ENCODE measurements at places on chromosomes 4 and X.

GRCh38 chr4:156958276-156959074, 13.1 kb downstream of the PDGFC start:
- DNase-seq, result no peak

GRCh38 chrX:49179358-49179757, 6.8 kb downstream of the PRICKLE3 start:
- DNase-seq, result no peak

DNA sequence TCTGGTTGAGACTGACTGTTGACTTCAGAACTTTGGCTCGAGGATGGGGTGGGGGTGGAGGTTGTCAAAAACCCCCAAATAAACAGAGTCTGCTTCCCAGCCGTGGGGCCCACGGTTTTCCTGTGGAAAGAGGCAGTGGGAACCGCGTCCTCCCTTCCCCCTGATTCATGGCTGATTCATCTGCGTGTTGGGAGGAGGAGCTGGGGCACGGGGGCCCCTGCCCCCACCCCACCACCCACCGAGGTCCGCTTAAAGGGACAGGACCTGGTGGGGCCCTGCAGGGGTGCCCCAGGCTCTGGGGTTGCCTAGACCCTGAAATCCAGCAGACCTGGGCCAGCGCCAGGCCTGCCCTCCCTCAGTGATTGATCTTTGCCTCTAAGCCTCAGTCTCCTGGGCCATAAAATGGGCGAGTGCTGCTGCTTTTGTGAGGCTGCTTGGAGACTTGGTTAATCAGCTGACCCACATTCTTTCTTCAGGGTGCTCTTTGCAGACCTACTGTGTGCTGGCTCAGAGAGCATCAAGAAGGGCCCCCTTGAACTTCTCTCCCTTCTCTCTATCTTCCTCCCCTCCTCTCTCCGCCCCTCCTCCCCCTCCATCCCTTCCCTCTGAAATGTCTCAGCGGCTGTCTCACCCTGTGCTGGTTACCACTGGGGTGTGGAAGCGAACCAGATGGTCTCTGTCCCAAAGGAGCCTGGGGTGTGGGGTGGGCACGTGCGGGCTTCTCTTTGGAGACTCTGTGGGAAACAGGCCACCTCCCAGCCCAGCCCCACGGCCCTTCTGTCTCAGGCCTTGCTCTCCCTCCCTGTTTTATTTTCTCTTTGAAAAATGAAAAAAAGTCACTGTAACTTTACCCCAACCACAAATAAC, 9.1 kb downstream of the HTRA3 start:
- DNase-seq, result no peak

- no peak for DNase-seq
Observed at GRCh38 chrX:68571610-68572311, 72.9 kb downstream of the YIPF6 start.

GRCh38 chr4:145886871-145887240, 51.8 kb downstream of the ZNF827 start:
- DNase-seq, result no peak

- DNase-seq, result no peak
Observed at GRCh38 chr4:181416966-181417365, 826.2 kb upstream of the TENM3 start.

DNA sequence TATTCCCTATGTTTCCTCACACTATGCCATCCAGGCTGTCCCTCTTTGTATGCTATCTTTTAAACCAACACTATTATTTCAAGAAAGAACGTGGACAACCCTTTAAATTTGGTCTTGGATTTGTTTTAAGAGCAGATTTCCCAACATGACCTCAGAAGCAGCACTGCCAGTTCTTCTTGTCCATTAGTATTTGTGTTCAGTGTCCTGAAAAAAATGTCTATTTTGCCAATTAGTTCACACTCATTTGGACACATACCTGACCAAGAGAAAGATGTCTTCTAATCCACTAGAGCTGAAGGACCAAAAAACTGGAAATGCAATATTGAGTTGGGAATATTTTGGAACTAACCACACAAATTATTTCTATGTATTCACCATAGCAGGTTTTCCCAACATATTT, 223.2 kb upstream of the CNKSR2 start:
- no peak for DNase-seq

DNA sequence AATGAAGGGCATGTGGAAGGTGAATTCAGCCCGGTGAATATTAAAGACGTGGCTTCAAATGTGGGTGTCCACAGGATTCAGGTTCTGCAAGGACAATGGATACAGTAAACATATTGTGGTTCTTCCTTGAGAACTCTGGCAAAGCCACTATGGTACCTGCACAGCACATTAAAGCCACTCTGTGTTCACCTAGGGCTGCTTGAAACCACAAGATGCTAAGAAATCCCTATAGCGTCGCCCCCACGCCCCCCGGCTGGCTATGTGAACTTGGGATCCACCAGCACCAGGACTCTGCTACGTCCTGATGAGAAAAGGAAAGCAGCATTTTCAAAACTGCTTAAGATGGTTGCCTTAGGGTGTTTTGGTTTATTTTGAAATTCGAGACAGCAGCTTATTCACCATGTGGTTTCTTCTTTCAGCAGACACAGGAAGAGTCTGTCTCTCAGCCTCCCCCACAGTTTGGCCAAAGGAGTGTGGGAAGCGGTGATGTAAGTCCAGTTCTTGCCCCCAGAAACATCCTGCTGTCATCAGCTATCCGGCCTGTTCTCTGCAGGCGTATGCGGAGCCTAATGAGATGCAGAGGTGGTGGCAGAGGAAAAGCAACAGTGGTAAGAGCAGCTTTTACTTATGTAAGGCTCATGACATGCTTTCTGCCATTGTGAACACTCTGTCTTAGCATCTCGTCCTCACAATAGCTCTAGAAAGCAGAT, 111.5 kb downstream of the AFAP1 start:
- no peak for DNase-seq

GRCh38 chrX:413322-414201, 26.9 kb upstream of the PPP2R3B start:
- peak; percentile 75 for DNase-seq

DNA sequence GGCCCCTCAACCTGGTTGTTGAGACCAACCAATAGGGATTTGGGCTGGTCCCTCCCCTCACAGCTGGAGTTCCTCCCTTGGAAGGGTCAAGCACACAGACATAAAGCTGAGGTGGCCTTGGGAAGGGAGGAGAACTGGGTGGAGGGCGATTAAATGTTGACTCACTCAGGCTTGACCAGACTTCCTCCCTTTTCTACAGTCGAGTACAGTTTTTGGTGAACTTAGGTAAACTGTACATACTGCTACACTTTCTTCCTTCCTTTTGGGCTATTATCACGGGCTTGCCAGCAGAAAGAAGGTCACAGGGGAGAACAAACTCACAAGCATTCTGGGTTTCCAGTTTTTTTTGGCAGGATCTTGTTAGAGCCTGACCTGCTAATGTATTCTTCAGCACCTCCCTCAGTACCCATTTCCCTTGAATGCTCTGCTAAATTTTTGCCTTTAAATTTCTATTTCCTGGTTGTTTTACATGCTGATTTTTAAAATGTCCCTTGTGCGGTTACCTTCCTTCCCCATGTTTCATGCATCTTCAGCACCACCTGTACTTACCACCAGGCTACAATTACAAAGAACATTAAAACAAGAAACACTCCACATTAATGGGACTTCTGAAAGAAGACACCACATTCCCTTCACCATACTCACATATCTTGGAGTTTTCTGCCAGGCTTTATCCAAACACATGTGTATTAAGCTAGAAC, 135.2 kb upstream of the RASGEF1B start:
- no peak for DNase-seq

GRCh38 chr4:180564026-180564425, 1679.2 kb upstream of the TENM3 start:
- no peak for DNase-seq

DNA sequence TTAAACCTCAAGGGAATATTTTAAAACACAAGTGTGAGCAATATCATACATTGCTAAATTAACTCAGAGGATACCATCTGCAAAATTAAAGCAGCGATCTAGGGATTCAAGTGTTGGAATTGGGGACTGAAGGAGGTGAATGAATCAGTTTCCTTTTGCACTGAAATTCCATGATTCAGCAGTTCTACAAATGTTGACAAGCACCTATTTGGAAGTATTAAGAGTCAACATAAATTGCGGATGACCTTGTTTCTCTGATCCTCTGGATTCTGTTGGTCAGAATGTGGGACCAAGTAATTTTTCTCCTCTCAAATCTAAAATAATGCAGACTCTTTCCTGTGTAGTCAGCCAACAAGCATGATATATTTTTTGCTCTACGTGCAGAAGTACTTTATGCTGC, 78.8 kb downstream of the LDB2 start:
- DNase-seq, result no peak

DNA sequence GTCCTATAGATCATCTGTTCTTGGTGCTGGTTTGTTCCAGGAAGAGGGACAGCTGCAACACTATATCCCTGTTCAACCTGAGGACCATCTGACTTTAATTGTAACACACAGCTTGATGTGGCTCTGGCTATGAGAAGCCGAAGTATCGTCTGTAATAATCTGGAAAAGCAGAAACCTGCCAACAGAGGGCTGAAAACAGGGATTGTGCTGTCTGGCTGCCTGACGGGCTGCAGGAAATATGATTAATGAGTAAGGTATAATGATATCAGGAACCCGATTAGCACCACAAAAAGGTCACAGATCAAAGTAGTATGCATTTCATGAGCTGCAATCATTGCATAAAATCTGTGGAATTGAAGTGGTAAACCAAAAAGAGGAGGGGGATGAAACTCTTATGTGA, 170.4 kb upstream of the MAB21L2 start:
- no peak for DNase-seq

DNA sequence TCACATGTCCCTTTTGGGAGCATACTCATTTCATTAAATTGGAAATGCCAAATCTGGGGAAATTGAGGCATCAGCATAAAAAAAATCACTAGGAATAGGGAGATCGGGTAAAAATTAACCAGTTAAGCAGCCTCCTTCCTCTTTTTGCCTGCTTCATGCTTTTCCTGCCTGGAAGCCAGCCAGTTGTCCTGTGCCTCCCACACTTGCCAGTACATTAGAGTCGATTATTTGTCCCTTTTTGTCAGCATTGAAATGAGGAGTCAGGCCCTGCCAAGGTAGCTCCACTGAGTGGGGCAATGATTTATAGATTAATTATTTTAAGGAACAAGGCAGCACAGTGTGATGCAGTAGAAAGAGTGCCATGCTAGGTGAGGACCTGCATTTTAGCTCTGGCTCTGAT, 55.3 kb downstream of the SH2D1A start:
- DNase-seq, result no peak

DNA sequence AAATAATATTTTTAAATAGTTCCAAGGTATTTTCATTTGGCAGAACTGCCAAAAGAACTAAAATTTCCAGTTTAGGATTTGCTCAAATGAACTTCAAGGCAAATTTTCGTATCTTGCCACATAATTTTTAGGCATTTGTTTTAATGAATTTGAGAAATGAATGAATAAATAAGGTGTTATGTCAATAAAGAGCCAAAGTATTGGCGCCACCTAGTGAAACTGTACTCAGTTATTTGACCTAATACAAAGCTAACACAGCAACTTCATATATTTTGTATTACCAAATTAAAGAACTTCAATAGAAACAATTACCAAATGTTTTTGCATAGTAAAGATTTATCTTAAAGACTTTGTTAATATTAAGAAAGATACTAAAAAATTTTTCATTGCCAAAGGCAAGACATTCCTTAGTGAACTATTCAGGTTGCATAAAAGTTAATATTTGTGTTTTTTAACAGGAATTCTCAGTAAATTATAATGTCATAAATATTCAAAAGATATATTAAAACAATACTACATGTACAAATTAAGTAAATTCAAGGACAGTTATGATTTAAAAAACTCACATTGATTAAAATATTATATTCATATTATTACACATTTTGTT, 50.3 kb downstream of the STPG2 start:
- DNase-seq, result no peak

DNA sequence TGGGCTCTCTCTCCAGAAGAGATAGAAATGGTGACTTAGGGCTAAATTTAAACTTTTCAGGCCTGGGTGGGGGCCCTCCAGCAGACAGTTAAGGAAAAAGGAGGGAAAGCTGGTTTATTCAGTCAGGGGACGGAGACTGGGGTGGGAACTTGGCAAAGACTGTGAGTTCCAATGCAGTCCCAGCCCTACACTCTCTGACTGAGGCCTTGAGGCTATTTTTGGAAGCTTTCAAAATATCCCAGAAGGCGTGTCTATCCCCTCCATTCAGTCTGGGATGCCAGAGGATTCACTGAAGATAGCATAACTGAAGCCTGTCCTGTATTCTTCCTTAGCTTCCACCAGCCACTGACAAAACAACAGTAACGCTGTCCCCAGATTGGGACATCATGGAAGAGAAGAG, 32.1 kb upstream of the MSN start:
- no peak for DNase-seq

DNA sequence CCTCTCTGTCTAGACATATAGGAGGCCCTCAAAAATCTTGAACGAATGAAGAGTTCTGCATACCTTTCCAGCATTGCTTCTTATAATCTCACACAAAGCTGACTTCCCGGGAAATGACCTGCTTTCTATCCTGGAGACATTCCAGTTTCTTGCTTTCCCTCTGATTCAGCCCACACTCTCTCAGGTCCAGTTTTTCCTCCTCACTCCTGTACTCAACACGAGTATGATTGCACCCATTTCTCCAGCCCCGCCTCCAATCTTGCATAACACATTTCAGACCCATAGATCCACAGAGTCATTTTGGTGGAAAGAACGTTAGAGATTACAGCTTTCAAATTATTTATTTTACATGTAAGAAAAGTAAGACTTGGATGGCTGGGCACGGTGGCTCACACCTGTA, 127.5 kb upstream of the TLR3 start:
- no peak for DNase-seq

GRCh38 chrX:15914486-15914885, 59.9 kb upstream of the AP1S2 start:
- no peak for DNase-seq

GRCh38 chrX:12802741-12803140, 11.5 kb downstream of the PRPS2 start:
- DNase-seq, result no peak

GRCh38 chrX:74779175-74779574, 146.1 kb downstream of the NEXMIF start:
- DNase-seq, result no peak

DNA sequence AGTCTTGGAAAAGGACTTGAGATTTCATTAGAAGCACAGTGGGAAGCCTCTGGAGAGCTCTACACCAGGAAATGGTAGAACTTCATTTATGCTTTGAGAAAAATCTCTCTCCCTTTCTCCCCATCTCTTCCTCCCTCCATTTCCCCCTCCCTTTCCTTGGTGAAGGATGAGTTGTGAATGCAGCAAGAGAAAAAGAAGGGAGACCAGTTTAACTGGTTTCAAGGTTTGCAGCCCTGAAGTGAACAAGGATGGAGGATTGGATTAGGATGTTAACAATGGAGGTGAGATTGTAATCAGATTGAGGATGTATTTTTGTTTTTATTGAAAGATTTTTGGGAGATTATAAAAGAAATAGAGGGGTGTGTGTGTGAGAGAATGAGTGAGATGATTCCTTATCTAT, 99.5 kb downstream of the ANK2 start:
- no peak for DNase-seq

- peak; percentile 57 for DNase-seq
Observed at GRCh38 chr4:13524504-13525243, 19.6 kb downstream of the NKX3-2 start.
